Esophagus squamous epithelium (tissue), 5 donors: ENCODE measurements at places on chromosomes 12 and 14.

- DNase-seq = no peak
Observed at GRCh38 chr14:22471545-22472121, 117.4 kb downstream of the DAD1 start.

DNA sequence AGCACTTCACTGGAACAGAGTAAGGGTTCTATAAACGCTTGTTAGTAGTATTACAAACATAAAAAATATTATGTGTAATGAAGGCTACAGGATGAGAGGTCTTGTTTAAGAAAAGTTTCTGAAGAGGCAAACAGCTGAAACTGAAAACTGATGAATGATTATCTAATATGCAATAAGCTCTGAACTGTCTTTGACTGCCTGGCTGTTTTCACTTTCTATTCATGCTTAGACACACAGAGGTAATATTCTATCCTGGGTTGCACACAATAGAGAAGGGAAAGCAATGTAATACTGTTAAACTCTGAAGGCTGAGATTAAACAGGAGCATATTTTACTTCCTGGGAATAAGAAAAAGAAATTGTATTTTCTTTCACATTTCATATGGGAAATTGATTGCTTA, 251.3 kb downstream of the ALX1 start:
- no peak for DNase-seq

GRCh38 chr12:78470354-78471195, 394.0 kb upstream of the SYT1 start:
- DNase-seq = no peak

GRCh38 chr12:45718306-45718705, 11.2 kb upstream of the ARID2 start:
- no peak for DNase-seq

DNA sequence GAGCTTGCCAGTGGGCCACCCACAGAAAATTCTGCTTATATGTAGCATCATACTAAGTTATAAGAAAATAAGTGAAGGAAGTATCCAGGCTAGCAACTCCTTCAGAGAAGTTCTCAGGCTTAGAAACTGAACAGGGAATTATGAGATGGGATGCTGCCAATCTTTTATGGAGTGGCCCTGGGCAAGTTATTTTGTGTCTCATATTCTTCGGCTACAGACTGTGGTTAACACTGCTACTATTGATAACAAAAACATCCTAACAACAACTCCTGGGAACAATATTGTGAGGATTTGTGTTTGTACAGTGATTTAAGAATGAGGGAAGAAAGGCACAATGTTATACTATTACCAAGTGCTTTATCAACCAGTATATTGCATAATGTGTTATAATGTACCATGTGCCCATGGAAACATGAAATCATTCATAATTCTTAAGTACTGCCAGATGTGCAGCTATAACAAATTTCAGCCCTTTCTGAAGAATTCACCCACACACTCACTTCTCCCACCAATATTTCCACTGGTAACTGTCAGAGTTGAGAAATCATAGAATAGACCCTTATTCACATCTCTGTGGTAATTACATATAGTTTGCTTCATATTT, 113.3 kb upstream of the SOX5 start:
- no peak for DNase-seq

DNA sequence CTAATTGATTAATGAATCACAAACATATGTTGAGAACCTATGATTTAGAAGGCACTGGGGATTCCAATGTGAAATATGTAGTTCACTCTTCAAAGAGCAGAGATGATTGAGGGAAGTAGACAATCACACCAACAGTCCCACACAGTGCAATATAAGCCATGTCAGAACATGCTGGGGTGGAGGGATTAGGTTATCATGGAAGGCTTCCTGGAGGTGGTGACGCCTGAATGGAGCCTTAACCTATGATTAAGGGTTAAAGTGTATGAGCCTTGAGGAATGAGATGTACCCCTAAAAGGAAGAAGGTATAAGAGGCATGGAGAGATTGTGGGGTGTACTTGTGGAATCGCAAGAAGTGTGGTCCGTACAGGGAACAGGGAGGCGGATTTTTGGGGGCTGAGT, 31.3 kb downstream of the ERH start:
- DNase-seq = no peak

GRCh38 chr12:7092229-7092985, at the start of gene C1R:
TSS of gene C1R (minus strand) at chr12:7092445. CDS start at chr12:7092388, 57 bp downstream.
- no peak for DNase-seq

GRCh38 chr12:103879878-103880277, 38.8 kb upstream of the NT5DC3 start:
- DNase-seq = no peak

DNA sequence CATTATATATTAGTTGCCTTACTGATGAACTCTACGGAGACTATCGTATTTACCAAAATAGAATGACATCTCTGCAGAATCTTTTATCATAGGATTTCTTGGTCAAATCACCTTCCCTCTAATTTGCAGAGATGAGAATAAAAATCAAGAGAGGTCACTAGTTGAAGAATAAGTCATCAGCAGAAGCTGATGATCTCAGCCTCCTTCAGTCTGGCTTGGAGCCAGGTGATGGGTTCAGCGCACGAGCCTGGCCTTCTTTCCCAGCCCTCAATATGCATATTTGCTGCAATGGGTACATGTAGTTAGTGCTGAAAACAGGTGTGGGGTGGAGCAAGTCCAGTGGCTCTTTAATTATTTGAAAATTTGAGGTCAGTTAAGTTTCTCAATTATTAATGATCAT, 19.2 kb upstream of the EMP1 start:
- no peak for DNase-seq

DNA sequence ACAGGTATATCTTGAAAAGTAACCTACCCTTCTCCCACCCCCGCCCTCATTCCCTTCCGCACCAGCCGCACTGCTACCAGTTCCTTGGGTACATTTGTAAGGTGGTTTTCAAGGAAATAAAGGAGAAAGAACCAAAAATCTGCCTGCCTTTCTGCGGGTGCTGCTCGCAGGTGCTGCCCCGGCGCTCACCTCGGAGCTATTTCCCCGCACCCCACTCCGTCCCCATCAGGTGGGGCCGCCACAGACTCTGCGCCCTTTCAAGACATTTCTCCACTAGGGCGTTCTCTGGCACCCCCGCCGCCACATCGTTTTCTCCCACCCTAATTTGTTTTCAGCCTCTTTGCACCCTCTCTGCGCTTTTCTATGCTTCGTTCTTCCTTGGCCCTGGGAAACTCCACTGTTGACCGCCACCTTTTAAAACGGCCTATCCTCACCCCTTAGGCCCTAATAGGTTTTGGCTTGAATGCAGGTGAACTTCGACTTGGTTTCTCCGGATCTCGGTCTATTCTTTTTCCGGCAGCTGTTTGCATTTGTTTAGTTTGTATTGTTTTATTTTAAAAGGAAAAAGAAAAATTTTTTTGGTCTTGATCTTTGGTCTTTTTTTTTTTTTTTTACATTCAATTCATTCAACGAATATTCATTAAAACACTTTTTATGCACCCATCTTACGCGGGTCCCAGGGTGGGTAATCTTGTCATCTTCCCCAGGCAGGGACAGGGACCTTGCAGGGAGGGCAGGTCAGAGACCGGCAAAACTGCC, 3.0 kb downstream of the VSX2 start:
- no peak for DNase-seq

DNA sequence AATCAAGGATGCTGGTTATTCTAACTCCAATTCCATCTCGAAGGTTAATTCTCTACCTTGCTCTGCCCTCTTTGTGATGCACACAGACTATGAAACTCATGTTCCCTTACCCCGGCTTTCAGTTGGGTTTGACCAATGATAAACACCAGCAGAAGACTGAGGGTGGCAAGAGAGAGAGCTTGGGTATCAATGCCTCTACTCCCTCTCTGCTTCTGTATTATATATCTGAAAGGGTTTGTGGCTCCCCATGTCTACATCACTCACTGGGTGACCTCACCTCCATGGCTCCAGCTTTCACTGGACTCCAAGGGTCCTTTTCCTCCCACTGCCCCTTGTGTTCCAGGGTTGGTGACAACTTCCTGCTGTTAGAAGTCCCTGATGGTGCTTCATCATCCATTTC, 659.0 kb upstream of the TBX3 start:
- no peak for DNase-seq

DNA sequence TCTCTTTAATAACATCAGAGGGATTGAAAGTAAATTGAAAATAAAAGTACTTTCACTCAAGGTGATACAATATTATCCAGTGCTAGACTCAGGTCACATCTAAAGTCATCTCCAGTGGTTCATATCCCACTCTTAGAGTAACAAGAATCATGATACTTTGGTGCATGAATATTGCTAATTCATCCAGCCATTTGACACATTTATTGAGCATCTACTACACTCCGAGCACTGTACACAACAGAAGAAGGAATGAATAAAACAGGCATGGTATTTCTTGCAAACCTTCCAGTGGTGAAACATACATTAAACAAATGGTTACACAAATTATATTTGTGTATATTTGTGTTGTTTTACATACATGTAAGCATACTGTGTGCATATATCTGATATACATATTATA, 116.0 kb upstream of the TMCC3 start:
- DNase-seq = no peak

- no peak for DNase-seq
Observed at GRCh38 chr14:90999299-90999698, 61.1 kb downstream of the RPS6KA5 start.

DNA sequence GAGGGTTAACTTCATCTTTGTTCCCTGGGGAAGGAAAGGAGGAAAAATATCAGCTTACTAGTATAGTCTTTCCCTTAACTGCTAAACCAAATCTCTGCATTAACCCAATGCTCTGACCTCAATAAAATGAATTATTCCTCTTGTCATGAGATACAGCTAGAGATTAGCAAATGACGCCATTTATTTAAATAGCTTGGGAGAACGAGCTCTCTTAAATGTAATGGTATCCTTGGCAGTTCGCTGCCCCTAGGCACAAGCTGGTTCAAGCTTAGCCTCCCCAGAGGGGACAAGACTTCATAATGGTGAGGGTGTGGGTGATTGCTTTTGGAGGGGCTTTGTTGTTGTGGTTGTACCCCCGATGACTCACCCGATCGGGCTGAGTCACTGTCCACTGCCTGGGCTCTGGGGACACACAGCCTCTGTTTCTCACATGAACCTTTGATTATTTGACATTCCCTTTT, 19.6 kb downstream of the FNTB start:
- DNase-seq = no peak

DNA sequence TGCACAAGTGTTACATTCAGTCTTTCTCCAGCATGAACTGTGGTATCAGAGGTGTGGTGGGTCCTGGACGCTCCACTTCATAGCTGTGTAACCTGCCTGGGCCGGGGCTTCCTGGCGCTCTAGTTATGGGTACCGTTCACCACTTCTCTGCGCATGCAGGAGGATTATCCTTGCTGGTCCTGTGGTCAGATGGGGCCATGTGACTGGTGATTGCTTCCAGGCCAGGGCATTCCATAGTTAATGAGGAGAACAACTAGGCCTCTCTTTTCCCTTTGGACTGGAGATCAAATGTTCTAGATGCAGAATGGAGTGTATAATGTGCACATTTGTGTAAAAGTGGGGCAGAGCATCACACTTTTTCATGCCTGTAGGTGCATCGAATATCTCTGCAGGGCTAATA, 444.0 kb downstream of the AACS start:
- DNase-seq = no peak

GRCh38 chr12:119415714-119416113, 81.2 kb downstream of the CCDC60 start:
- DNase-seq = no peak

DNA sequence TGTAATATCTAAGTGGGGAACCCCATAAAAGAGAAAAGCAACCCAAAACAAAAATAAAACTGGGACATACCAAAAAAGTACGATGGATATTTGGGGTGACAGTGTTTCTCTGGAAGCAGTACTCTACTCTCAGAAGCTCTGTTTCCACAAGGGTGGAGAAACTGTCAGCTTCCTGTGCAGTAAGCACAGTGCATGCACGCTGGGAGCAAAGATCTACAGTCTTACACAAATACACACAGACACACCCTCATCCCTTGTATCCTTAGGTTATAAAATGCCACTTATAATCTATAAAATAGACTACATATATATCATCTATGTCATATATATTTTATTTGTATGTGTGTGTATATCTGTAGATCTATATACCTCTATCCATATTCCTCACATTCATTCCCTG, 225.8 kb upstream of the SOX5 start:
- DNase-seq = no peak

DNA sequence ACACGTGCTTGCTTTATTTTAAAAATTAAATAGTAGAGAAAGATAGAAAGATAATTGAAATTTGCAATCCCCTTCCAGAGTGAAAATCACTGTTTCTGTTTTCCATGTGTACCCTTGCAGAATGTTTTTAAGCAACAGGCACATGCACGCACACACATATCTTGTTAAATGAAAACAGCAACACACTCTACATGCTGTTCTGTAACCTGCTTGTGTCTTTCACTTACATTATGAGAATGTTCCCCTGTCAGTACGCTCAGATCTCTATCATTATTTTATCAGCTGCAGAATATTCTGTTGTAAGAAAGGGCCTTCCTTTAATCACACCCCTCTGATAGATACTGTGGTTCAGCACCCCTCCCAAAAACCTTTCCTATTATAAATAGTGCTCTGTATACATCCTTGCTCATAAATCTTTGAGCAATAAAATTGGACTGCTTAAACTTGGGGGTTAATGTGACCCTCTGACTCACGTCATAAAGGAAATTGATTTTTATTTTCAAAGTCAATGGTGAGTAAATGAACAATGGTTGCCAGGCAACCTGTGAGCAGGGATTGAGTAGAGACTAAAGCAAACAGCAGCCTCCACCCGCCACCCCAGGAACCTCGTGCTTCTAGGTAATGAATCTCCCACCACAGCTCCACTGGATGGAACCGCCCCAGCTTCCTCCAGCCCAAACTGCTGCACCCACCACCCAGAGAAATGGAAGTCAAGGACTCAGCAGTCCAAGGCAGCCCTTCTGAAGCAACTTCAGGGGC, 31.9 kb upstream of the CHGA start:
- DNase-seq = no peak

GRCh38 chr12:84638811-84639368, 273.7 kb downstream of the SLC6A15 start:
- no peak for DNase-seq

DNA sequence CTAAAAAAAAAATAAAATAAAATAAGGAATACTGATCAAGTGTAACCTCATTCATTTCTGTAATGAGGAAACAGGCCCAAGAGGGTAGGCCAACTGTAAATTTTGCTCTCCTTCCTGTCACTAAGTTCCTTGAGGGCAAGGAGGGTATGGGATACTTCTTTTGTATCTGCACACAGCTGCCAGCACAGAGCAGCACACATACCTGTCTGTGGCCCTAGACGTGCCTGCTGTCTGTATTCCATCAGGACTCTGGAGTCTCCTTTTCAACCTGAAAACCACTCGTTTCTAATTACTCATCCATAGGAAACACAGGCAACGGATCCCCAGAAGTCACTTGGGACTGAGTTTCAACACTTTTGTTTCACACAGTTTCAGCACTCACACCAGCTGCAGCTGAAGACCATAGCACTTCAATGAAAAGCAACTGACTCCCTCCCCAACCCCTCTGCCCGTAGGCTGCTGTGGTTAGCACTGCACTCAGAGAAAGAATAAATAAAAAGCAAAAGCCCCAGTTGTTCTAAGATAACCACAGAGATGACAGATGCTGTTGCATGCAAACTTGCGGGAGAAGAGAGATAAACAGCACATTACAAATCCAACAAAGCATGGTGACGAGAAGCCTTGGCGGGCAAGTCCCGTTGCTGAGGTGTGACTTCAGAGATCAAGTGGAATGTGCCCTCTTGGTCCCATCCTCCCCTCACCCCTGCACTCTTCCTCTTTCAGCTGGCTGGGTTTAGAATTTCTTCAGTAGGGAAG, 24.9 kb downstream of the CRACR2A start:
- DNase-seq = no peak
